Left colon (tissue), 2 donors: ENCODE measurements at places on chromosomes 13 and 19. TPM values are rescaled to one million over a fixed set of nuclear protein-coding genes. Genes with fewer than 3 reads are reported as not detected.
A peak's percentile ranks its signal among the peaks of the same experiment; 100 is the strongest.

GPC5 gene
- total RNA-seq = 0.22 TPM

LGALS14 gene
- total RNA-seq = not detected

GRCh38 chr19:2577722-2578335, 101.9 kb downstream of the GADD45B start:
- peak; percentile 29 for DNase-seq

DNA sequence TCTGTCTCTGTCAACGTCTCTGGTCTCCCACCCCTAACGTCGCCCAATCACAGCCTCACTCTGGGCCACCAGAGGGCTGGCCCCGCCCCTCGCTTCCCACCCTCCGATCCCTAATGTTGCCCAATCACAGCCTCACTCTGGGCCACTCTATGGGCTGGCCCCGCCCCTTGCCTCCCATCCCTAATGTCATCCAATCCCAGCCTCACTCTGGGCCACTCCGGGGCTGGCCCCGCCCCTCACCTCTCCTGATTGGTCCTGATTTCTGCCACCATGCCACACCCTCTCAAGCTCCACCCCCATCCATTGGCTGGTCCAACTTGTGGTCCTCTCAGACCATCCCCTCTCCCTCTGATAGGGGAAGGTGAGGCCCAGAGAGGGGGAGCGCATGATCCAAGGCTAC, 24.9 kb downstream of the CELF5 start:
- no peak for DNase-seq

DNA sequence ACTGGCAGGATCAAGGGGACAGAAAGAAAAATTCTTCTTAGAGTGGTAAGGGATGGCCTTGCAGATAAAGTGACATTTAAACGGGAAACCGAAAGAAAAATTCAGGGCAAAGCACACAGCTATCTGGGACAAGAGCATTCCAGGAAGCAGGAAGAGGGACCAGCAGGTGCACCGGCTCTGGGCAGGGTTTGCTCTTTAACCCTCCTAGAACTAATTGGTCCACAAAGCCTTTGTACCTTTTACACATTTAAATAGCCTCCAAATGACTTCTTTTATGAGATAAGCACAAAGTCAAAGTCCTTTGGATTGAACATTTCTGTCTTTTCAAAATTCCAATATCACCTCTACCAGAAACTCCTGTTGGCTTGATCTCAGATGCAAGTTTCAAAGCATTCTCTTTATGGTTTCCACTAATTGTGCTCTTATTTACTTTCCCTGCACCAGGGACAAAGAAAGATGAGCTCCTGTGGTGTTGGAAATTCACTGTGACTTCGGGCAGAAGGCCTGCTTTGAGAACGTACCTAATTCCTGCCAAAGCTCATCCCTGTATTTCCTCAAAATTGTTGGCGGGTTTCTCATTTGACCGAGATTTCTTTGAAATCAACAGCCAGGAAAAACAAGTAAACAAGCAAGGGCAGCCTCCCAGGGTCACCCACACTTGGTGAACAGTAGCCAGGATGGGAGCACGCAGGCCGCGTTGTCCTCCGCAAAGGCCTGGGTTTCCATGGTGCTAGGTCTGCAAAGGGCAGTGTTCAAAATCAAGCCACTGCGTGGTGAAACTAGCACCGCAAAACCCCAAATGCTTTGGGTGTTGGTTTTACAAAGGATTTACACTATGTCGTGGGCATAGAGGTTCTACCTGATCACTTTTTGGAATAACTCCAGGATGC, 98.6 kb downstream of the IRS2 start:
- peak; percentile 64 for DNase-seq

- DNase-seq = no peak
These were observed 36.1 kb upstream of the DOCK9 start for GRCh38 chr13:99013951-99014350.
